Brain pericyte (primary cell): ENCODE measurements at places on chromosomes 7 and 10.
A peak's percentile ranks its signal among the peaks of the same experiment; 100 is the strongest.

- DNase-seq, result peak; percentile 91
These were observed 14.1 kb upstream of the DDIT4 start for GRCh38 chr10:72259491-72260238.

GRCh38 chr10:102679596-102679995 lies 34.6 kb downstream of the ARL3 start:
- no peak for DNase-seq

DNA sequence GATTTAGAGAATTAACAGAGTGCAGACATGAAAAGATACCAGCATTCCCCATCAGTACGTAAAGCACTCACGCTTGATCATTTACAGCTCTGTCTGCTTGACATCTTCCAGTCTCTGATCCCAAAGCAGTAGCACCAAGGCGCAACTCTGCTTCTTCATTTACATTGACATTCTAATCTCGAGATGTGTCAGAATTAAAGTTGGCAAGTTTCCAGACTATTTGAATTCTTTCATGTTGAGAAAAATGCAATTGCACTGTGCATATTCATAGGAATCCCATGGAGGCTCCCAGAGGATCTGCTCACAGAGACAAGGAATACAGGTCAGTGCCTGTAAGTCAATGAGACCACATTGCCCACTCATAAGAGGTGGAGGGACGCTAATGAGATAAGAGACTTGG lies 183.9 kb downstream of the LRRN3 start:
- DNase-seq, result no peak

- DNase-seq, result no peak
These were observed 128.5 kb downstream of the DKK1 start for GRCh38 chr10:52442576-52442975.

DNA sequence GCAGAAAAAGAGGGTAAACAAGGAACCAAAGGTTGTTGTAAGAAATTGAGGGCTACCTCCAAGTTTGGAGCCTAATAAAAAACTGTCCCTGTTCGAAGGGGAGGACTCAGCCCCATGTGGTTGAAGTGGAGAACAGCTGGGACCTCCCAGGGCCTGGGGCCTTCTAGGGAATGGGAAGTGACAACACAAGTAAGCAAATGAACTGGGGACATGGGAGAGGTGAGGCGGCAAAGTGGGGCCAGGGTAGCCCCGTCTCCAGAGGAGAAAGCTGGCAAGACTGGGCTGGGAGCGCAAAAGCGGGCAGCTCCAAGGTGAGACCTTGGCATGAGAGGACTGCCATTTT lies 198.1 kb downstream of the ZNF438 start:
- no peak for DNase-seq

- no peak for DNase-seq
These were observed 48.8 kb downstream of the DLD start for GRCh38 chr7:107939573-107940489.

- no peak for DNase-seq
These were observed 41.2 kb downstream of the NRCAM start for GRCh38 chr7:108415084-108415483.

- DNase-seq, result peak; percentile 86
These were observed 27.9 kb upstream of the ASCC1 start for GRCh38 chr10:72243822-72244437.

- DNase-seq, result no peak
These were observed 46.1 kb upstream of the PPP2R2D start for GRCh38 chr10:131854579-131855335.

- no peak for DNase-seq
These were observed 31.2 kb downstream of the COL17A1 start for GRCh38 chr10:104054430-104054829.

- DNase-seq, result no peak
These were observed 1354.7 kb upstream of the LRRTM3 start for GRCh38 chr10:65571011-65571570.

- DNase-seq, result peak; percentile 47
These were observed 185.2 kb upstream of the ITGB1 start for GRCh38 chr10:33143160-33143728.

DNA sequence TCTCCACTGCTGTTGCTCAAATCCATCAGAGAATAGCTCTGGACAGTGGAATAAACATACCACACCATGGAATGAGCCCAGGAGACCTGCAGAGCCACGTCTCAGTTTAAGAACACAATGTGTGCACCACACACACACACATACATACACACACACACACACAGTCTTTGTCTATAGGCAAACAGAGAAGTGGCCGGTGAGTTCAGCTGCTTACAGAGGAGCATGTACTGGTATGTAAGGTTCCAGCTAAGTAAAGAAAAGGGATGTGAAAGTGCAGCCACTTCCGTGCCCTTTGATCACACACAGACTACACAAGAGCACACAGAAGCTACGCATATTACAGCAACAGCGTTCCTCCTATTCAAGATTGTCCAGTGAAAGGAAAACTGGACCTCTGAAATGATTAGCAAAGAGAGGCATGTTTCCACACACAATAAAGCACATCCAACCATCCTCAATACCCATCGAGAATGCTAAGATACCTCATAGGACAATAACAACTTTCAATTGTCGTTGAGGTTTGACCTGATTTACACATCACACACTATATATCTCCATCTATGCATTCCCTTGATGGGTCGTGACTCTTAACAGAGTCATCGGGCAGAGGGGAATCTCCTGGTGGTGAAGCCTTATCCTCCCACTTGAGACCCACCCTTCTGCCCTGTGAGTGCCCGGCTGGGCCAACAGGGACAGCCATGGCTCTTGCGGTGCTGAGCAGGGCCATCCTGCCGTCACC lies 23.6 kb downstream of the SLC35B4 start:
- no peak for DNase-seq

DNA sequence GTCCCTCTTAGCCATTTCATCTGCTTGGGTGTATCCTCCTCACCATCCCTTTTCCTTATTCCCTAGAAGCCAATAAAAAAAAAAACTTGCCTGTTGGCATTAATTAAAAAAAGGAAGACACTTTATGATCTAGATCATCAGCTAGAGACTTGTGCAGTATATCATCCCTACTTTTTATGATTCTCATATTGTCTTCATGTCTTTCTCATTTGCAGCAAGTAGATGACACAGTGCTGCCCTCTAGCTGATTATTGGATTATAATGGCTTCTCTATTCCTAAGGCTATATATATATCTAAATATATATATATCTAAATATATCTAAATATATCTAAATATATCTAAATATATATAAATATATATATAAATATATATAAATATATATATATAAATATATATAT lies 272.4 kb upstream of the LRGUK start:
- no peak for DNase-seq

GRCh38 chr10:66353422-66353821 lies 572.4 kb upstream of the LRRTM3 start:
- DNase-seq, result no peak

DNA sequence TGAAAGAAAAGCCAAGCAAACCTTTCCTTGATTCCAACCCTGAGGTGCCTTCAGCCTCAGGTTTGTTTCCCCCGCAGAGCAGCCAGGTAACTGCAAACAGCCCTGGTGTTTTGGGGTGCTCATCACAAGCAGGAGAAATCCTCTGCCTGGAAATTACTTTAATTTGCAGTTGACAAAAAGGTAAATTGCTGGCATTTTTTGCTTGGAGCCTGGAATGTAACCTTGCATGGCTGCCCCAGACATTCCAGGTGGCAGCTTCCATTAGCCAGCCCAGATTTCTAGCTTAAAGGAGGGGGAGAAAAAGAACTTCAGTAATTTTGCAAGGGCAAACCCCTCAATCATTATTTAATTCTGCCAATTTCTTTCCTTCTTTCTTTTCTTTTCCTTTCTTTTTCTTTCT lies 194.4 kb downstream of the MYOF start:
- no peak for DNase-seq

- DNase-seq, result no peak
These were observed 211.0 kb downstream of the LRRN3 start for GRCh38 chr7:111301891-111302290.

DNA sequence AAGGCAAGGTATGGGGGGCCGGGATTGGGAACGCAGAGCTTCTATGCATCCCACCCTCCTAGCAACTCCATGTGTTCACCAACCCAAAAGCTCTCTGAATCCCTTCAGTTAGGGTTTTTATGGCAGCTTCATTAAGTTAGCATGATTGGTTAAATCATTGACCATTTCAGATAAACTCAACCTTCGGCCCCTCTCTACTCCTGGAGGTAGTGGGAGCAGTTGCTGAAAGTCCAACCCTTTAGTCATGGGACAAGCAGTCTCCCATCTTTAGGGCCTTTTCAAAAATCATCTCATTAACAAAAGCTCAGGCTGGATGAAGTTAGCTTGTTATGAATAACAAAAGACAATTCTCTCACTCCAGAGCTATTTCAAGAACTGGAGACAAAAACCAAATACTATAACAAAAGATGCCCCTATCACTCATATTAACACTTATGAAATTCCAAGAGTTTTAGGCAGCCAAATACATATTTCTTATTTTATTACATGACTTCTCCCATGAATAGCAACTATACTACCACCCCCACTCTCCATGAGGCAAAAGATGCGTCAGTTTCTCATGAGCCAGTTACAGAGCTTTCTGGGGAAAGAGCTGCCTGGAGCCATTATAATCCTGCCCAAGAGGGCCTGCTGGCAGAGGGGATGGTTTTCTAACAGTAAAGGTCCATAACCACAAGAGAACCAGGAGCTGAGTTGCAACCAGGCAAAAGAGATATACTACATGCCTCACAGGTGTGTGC lies 44.6 kb downstream of the SLC16A12 start:
- no peak for DNase-seq

GRCh38 chr7:119964788-119965542 lies 308.0 kb upstream of the KCND2 start:
- no peak for DNase-seq

DNA sequence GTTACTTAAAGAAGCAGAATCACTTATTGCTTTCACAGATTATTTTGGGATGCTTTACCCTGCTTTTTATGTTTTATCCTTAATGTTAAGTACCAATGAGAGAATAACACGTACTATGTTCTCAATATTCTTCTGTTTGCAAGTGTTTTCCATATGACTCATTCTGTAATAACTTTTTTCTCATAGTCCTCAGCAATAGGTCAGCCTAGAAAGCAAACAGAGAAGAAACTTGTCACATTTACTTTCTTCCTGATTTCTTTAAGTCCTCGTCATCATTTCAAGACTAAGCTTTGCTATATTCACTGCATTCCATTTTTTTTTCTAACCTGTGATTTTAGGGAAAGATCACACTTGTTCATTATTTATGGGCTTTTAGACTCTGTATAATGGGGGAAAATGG lies 6.8 kb upstream of the AGR2 start:
- DNase-seq, result peak; percentile 45

- DNase-seq, result no peak
These were observed 72.2 kb downstream of the DOCK4 start for GRCh38 chr7:112134039-112134438.
